Stimulated activated CD4-positive, alpha-beta T cell treated with anti-CD3 and anti-CD28 coated beads, Interleukin-1b, Interleukin-23, amount 100 ng/mL, for 48 hours (primary cell): ENCODE measurements at places on chromosomes 1 and 21.

DNA sequence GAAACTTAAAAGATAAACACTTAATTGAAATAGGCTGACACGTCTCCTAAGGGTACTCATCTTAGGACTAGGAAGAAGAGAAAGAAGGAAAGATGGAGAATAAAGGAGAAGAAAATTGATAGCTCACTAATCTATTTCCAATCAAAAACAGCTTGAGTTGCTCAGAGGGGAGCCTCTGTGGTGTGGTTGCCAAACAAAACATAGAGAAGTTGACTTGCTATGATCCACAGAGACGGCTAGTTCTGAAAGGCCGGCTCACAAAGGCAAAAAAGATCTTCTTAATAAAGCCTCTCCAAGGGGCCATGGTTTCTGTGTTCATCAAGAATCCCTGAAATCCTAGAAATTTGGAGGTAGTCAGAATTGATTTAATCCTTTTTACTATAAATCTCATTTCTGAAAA lies 644.1 kb downstream of the LMO4 start:
- no peak for DNase-seq

GRCh38 chr1:20083178-20083944 lies 13.4 kb downstream of the PLA2G5 start:
- DNase-seq = no peak

DNA sequence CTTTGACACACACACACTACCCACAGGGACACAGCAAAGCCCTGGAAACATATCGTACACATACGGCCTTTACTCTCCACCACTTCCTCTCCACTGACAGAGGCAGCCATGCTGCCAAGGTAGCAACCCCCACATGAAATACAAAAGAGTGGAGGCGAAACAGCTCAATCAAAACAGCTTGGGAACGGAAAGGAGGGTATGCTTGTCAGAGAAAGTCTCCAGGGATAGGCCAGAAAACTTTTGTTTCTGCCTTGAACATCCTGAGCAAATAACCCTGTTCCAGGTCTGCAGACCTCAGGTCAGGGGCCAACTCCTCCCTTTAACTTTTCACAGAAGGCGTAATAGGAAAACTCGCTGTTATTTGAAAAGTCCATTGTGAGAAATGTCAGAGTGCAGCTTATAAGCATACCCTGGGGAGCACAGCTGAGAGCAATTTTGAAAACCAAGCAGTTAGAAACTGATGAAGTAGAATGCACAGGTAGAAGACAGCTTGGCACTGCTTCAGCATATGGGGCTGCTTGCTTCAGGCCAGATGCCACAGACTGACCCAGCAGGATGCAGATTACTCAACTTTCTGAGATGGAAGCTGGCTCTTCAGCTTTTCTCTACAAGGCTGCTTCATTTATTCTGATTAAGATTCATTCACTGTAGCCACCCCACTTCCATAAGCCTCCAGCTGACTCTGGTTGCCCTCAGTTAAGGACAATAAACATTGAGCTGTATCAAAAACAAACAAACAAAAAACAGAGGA lies 18.0 kb downstream of the KIAA0319L start:
- DNase-seq = no peak

- no peak for DNase-seq
Measured at GRCh38 chr1:31105646-31106045, 40.1 kb upstream of the PUM1 start.

DNA sequence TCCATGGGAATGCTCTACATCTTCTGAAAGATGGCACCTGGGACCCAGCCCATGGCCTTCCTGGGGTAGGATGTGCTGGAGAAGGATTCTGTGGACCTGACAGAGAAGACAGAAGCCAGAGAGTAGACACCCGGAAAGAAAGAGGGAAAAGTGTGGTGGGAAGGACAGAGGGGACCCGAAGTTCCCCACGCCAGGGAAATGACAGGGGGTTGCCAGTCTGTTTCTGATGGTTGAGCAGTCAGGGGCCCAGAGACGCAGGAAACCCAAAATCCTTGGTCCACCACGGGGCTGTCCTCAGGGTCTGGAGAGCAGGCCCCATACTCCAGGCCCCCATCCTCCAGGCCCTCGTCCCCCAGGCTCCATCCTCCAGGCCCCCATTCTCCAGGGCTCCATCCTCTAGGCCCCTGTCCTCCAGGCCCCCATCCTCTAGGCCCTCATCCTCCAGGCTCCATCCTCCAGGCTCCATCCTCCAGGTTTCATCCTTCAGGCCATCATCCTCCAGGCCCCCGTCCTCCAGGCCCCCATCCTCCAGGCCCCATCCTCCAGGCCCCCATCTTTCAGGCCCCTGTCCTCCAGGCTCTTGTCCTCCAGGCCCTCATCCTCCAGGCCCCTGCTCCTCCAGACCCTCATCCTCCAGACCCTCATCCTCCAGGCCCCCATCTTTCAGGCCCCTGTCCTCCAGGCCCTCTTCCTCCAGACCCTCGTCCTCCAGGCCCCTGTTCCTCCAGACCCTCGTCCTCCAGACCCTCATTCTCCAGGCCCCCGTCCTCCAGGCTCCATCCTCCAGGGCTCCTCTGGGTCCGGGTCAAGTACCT lies 1.0 kb upstream of the TFF2 start:
- no peak for DNase-seq

- DNase-seq = peak; percentile 43
Measured at GRCh38 chr1:154353460-154353904, 28.2 kb downstream of the ATP8B2 start.

DNA sequence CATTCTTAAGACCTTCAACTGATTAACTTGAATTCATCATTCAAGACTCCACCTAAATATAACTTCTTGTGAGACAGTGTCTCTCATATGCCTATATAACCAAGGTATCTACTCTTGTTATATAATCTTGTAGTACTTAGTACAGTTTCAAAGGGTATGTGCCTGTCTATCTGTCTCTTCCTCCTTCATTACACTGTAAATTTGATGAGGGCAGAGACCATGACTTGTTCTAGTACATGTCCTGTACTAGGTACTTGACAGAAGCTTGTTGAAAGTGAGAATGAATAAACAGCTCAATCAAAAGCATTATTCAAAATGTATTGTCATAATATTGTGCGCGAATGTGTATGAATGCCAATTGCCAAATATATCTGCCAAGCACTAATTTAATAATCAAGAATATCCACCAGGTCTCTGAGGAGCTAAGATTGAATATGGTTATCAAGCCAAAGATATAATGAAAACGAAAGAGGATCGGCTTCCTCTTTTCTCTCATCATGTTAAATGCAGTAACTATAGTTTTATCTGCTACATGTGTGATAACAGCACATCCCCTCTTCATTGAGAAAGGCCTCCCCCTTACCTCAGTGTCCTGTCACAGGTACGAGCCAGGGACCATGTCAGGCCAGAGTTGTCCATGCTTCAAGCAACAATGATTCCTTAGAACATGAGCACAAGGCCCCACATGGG lies 117.3 kb downstream of the UCHL5 start:
- no peak for DNase-seq

- no peak for DNase-seq
Measured at GRCh38 chr1:154788886-154789285, 81.2 kb downstream of the KCNN3 start.

DNA sequence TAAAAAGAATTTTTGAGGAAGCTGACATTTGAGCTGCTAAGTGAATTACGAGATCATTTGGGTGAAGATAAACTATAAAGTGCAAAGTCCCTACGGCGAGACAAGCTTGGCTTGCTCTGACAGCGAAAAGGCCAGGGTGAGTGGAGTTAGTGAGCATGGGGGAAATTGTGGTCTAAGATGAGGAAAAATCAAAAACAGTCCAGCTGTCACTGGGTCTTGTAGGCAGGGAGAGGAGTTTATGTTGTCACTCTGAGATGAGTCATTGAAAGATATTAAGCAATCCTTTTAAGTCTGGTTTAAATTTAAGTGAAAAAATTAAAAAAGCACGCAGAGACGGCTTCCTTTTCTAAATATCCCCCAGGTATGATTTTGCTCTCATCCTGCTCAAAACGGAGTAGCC lies 601.9 kb downstream of the MRPL39 start:
- DNase-seq = no peak

DNA sequence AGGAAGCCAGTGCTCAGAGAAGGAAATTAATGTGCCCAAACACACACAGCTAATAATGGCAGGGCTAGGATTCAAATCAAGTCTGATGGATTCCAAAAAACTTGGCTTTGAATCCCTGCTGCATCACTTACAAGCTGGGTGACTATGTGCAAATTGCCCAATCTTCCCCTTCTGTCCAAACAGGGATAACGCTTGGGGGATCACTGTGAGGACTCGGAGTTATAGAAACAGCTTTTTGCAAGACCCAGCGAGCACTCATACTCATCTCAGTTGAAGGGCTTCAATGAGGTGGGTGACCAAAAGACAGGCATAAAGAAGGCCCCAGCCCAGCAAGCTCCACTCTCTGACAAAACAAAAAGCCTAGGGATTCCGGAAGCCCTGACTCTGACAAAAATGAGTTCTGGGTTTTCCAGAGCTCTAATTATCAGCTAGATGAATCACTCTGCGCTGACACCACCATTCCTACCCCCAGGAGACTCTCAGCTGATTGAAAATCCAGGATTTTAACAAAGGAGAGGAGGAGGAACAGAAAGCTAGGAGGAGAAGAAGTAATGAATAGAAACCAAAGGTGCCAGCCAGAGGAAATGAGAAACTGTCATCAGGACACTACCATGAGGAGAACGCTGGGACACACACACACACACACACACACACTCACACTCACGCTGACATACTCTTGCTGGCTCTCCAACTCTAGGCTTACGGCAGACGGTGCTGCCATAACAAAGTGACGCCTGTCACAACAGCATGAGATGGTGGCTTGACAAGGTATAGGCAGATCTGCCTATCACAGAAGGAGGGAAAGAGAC lies 1.6 kb upstream of the STK40 start:
- no peak for DNase-seq

DNA sequence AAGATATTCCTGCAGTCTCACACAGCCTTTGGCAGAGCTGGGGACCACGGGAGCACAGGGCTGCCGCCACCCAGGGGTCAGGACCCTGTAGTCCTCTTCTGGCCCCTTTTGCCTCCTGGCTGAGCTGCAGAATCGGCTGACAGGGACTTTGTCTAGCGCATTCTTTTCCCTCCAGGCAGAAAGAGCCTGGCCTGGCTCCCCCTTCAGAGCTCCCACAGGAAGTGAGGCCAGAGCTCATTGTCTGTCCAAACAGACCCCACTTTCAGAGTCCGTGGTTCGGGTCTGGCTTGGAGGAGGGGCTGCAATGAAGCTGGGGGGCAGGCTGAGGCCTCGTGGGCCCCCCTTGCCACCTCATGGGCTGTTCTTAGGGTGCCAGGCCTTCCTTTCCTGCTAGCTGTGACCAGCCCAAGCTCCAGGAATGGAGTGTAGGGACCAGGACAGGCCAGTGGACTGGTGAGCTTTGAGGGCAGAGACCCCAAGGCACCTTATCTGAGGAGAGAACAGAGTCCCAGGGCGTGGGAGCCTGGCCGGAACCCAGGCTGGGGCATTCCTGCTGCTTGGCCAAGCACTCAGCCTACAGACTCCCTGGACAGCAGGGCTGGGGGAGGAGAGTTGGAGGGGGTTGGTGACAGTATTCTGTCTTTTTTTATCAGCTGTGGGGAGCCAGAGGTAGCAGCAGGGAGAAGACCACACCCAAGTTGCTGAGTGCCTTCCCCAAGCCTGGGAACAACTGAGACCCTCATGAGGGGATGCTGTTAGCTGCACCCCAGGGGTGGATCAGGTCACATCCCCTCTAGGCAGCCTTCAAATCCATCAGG lies 4.7 kb downstream of the CELSR2 start:
- no peak for DNase-seq

DNA sequence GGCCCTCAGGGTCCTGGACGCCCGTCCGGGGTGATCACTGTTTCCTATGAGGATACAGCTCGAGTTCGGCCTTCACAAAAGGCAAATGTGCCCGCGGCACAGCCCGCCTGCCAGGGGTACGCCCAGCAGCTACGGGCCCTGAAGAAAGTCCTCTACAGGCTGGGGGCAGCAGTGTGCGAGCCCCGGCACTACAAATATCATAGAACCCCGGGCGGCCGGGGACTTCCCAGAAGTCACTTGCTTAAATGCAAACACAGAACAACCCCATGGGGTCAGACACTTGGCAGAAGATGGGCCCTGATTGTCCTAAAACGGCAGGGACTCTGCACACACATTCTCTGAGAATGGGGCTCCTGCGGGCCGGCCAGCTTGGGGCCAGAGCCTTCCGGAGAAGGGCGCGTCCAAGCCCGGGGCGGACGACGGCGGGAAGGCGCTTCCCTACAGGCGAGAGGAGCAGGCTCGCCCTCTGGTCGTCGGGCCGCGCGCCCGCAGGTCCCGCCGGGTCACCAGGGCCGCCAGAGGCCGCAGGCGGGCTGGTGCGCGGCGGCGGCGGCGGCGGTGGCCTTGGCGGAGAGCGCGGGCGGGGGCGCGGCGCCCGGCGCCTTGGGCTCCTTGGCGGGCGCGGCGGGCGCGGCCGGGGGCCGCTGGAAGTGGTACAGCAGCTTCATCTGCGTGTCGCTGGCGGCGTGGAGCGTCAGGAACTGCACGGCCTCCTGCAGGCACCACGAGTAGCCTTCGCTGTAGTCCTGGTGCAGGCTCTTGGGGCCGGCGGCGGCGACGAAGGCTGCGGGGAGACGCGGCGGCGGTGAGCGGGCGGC lies 888 bp downstream of the HES5 start:
- DNase-seq = no peak

GRCh38 chr1:222656391-222657155 lies 38.7 kb downstream of the MIA3 start:
- DNase-seq = no peak

DNA sequence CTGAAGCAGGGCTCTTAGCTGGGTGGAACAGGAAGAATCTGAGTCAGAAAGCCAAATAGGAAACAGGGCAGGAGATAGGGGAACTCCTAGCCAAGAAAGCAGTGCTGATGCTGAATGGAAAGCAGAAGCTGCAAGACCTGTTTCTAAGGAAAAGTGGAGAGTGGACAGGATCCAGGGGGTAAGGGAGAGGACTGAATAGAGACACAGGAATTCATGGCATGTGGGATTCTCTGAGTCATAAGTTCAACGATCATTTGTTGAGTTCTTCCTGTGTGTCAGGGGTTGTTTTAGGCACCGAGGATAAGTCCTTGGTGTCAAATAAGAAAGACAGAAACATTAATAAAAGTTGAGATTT lies 153.8 kb upstream of the FGGY start:
- DNase-seq = no peak

DNA sequence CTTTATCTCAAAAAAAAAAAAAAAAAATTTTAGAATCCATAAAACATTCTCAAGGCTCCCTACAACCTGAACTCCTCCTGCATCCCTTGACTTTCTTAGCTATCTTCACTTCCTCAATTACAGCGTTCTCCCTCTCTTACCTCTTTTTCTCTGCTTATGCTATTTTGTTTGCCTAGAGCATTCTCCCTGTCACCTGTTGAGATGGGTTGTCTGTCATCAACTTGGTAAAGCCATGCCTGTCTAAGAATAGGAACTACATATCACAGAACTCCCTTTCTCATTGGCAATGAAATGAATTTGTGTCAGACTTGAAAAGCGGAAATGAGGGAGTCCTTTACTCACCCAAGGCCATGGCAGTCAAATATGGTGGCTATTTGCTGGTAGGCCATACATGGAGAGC lies 129.6 kb upstream of the CACHD1 start:
- DNase-seq = no peak
